ENCODE measurements at places on chromosomes 1 and 21.

- no peak for DNase-seq
These were observed 202.6 kb downstream of the APP start for GRCh38 chr21:25967901-25968438.

DNA sequence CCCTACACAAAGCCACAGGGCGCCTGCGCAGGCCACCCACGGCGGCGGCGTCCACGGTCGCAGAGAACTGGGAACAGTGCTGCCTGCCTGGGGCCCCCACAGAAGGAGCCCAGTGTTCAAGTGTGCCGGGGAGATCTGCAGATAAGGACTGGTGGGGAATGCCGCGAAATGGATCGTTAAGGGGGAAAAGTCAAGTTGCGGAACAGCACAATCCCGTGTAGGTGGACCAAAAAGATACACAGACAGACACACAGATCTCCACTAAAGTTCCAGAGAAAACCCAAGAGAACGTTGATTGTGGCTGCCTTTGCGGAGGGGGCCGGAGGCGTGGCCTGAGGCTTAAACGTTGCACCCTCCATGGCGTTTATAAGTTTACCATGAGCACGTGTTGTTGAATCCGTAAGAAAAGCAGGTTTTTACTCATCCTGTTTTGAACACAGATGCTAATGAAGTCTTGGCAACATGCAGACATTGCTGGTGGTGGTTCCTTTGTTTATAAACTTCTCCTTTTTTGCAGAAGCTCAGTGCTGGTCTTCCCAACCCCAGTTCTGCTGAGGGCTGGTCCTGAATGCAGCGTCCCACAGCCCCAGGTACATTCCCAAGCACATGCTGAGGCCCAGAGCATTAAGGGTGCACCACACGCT, 4.1 kb downstream of the SPATC1L start:
- no peak for DNase-seq

- DNase-seq, result no peak
These were observed 618.5 kb downstream of the PTPRU start for GRCh38 chr1:29854700-29855276.

- DNase-seq, result no peak
These were observed 124.4 kb upstream of the PLPPR4 start for GRCh38 chr1:99139876-99140275.

- no peak for DNase-seq
These were observed 235.8 kb downstream of the TRABD2B start for GRCh38 chr1:47761201-47761930.

DNA sequence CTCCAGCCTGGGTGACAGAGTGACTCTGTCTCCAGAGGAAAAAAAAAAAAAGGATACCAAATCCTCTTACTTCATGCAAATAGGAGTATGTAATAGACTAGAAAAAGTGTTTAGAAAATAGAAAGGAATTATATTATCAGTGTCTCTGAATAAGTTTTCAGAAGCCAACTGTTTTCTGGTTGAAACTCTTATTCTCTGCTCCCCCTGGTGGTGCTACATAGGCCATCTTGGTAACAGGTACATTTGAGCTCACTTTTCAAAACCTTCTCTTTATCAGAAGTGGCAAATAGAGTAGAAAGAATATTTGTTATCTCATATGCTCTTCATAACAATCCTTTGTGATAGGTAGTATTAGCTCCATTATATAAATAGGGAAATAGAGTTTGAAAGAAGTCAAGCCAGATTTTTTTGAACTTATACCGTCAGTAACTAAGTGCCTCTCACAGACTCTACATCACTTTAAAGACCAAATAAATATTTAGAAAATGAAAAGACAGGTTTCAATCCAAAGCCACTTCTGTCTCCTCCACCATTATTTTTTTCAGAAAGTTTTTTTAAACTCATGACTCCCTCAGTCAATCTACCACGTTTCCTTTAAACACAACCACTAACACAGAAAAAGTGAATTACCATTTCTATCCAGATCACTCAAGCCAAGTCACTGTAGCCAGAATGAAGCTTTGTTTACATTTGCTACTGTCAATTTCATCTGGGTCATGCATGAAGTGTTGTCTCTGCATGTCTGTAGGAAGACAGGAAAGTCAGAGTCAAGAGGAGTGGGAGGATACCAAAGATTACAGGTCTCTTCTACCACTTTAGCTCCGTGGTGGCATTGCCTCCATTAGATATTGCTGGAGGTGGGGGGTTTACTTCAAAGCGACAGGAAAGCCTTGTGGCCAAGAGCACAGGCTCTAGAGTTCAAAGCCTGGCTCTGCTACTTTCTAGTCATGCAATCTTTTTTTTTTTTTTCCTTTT, 45.6 kb downstream of the IL23R start:
- DNase-seq, result no peak

- no peak for DNase-seq
These were observed 82.5 kb upstream of the EDN2 start for GRCh38 chr1:41566969-41567368.

GRCh38 chr21:16992448-16992847, 520.4 kb upstream of the CXADR start:
- no peak for DNase-seq

GRCh38 chr1:209675565-209676154, 448 bp downstream of the G0S2 start:
- no peak for DNase-seq

DNA sequence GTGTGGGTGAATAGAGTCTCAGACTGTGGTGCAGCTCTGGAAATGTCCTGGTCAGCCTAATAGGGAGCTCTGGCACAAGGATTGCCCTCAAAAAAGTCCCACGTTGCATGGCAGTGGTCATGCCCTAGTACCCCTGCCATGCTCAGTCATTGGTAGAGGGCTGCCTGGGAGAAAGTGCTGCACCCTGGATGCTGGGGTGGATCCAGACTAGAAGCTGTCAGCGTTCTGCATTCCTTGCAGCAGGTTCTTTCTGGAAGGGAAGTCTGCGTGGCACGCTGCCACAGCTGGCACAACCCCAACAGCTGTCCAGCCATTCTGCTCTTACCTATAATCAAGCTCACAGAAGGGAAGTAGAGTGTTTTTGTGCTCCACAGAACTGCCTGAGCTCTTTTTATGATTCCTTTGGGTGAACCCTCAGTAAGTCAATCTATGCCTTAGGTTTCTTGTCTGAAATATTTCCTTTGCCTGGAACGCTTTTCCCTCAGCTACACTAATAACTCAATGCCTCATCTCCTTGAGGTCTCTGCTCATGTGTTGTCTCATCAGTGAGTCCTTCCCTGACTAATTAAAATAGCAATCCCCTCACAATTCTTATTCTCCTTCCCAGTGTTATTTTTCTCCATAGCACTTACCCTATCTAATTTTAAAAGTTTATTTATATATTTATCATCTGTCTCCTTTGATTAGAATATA, 61.5 kb upstream of the JAK1 start:
- DNase-seq, result no peak

- no peak for DNase-seq
These were observed 22.4 kb downstream of the COL16A1 start for GRCh38 chr1:31681415-31681814.

GRCh38 chr1:165849353-165850133, 22.1 kb downstream of the UCK2 start:
- no peak for DNase-seq

DNA sequence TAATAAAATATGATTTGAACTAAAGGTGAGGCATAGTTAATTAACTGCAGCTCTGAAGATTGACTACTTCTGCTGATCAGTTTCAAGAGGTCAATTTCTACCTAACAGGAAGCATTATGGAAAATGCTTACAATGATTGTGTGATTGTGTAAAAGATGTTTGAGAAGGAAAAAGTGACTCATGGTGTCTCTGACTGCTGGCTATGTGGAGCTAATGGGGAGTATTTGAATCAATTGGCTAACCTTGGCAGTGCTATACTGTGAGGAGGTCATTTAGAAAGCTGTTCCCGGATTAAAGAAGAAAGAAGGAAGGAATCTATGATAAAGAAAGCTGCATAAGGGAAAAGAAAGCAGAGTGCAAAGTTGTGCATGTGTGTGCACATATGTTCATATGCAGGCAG, 376.5 kb downstream of the ADGRL2 start:
- no peak for DNase-seq

DNA sequence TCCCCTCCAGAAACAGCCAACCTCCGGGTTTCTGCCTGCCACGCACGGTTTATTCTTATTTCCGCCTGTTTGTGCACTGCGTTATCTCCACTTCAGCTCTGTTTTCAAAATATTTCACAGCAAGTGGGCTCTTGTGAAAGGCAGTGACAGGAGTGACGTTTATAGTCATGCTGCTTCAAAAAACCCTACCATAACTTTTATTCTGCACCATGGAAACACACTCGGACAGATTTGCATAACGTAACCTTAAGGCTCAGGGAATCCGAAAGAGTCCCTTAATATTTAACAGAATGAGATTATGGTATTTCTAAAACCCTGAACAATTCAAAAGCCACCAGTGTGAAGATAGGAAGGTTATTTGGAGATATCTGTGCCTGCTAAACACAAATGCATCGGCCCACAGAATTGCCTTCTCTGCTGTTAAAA, 782 bp upstream of the SDE2 start:
- DNase-seq, result no peak

DNA sequence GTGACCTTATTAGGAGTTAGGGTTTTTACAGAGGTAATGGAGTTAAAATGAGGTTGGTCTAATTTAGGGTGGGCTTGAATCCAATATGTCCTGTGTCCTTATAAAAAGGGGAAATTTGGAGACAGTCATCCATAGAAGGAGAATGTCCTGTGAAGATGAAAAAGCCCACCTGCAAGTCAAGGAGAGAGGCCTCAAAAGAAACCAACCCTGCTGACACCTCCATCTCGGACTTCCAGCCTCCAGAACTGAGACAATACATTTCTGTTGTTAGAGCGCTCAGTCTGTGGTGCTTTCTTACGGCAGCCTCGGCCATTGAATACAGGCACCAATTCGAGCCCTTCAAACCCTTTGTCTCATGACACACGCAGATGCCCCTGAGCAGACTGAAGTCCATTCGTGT, 43.8 kb downstream of the ACTA1 start:
- DNase-seq, result no peak

DNA sequence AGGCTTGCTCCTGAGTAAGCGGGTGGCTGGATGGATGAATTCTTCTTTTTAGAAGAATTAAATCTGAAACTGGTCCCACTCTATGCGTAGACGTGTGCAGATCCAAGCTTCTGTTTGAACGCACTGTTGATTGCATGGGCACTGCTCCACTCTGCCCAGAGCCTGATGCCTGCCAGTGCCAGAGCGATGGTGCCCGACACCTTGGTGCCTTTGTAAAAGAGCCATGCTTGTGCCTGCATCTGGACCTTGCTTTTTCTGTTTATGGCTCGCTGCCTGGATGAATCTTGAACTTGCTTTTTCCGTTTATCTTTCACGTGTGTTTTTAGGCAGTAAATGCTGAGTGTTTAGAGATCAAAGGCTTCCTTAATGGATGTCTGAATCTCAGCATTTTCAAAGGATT, 15.0 kb upstream of the PWP2 start:
- DNase-seq, result no peak

DNA sequence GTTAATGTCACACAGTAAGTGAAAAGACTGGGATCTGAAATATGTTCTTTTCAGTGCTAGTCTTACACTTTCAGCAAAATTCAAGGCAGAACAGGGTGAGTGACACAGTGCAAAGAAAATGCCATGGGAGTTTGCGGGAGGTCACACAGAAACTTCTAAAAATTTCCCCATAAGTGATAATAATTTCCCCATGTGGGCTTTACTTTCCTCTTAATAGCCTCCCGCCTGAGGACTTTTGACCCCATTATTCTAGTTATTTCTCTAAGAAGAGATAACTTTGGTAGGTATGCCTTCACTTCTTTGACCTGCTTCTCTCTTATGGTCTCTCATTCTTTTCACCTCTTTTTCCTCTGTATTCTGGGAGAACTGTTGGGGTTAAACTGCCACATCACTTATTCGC, 8.1 kb upstream of the DNAH14 start:
- no peak for DNase-seq

DNA sequence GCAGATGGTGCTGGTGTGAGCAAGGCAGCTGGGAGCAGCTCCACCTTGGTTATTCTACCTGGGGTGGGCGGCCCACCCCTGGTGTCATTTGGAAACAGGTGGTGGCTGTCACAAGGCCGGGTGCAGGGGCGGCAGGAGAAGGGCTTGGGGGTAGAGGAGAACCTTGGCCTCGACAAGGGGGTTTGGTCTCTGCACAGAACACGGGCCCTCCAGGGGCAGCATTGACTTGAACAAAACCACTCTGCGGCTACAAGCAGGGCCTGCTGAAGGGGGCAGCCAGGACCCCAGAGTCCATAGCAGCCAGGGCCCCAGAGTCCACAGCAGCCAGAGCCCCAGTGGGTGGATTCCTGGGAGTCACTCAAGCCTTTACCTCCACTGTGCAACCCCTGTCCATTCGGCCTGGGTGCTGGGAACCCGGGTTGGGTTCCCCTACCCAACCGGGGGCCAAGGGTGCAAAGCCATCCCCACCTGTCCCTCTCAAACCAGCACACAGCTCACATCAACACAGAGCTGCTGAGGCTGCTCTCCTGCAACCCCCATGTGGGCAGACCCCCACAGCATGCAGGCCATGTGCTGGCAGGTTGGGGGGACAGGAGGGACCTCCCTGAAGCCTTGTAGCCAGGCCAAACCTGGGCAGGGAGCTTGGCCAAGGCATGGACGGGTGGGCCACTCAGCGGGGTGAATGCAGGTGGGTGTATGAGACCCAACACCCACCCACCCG, 7.7 kb downstream of the TRIM11 start:
- DNase-seq, result no peak

DNA sequence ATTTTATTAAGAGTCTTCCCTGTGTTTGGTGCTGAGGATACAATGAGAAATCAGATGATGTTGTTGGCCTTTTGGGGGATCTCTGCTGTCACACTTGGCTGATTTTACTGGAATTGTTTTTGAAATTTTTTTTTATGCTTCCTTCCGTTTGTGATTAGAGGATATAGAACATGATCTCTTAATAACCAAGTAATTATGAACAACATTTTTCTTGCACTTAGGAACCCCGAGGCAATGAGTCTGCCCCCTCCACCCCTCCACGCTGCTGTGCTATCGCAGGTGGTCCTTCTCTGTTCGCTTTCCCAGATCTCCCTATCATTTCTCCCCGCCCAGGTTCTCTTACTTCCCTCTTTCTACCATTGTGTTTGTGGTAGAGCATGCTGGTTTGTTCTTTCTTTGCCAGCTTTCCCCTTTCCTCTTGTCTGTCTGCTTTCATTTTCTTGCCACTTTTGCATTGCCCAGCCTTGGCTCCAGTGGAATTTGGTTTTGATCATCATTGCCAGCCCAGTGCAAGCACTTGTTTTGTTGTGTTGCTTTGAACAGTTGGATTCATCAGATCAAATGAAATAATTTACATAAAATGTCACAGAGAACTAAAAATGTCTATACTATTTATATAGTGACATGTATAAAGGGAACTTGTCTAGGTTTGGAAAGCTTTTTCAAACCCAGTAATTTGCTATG, 73.1 kb upstream of the SCCPDH start:
- DNase-seq, result no peak

Measured in stimulated activated CD8-positive, alpha-beta memory T cell treated with anti-CD3 and anti-CD28 coated beads, Interleukin-4, amount 100 ng/mL, for 1 hour (primary cell).